ENCODE measurements at places on chromosomes 1 and 21.

DNA sequence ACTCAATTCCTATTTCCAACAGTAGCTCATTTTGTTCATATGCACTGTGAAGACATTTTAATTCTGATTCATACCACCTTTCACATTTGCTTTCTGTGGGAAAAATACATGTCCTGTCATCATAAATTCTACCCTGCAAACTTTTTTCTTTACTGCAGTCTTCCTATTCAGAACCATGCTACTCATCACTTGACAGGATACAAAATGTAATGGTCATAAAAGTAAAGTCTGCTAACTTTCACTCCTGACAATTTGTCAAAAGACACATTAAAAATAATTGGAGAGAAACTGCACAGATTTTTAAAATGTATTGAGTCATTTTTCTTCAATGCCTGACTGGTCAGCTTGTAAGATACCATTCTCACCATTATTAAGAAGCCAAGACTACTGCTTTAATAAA is 1817.1 kb downstream of the BRINP3 start:
- no peak for DNase-seq

- DNase-seq = no peak
Observed at GRCh38 chr1:246113555-246114095, 393.5 kb downstream of the SMYD3 start.

DNA sequence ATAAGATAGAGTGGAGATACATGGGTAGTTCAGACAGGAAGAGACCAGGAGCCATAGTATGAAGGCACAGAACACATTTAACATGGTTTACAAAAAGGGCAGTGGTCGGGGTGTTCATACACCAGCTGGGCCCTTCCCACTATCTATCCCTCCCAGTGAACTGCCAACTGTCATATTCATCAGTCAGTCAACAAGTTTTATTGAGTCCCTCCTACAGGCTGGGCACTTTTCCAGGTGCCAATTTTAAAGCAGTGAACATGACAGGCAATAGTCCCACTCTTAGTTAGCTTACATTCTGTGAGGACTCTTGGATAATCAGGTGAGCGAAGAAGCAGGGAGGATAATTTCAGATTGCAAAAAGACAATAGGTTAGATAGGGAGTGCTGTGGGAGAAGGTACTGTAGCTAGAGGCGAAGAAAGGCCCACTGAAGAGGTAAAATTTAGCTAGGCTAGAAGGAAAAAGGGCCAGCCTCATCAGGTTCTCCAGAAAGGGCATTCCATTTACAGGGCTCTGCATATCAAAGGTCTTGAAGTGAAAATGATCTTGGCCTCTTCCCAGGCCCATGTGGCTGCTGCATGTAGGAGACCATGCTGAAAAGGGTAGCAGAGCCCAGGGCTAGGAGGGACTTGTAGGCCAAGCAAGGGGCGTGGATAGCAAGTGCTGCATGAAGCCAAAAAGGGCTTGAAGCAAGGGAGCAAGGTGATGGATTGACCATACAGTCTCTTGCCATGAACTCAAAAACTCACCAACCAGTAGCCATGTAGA is 274.7 kb upstream of the SNX7 start:
- no peak for DNase-seq

DNA sequence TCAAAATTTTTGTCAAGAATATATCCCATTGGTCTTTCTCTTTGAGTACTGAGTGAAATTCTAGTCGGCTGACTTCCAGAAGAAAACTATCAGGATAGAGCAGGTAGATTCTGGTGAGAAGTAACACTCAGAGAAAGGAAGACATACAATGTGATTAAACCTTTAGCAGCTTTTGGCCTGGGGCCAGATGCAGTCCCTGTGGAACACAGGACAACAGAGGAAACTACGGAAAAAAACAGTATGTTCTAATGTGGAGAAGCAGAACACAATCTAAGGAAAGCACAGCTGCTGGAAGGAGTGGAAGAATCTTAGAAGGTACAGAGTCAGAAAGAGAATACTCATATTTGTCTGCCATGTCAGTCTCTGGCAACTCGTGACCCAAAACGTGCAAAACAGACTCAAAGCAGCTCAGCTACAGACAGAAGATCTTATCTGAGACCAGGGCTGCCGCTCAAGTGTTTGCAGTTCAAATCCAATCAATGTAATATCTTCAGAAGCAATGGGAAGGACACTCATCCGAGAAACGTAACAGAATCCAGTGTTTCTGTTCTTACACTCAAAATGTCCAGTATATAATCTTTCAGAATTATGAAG is 283.8 kb downstream of the MRPL39 start:
- no peak for DNase-seq

DNA sequence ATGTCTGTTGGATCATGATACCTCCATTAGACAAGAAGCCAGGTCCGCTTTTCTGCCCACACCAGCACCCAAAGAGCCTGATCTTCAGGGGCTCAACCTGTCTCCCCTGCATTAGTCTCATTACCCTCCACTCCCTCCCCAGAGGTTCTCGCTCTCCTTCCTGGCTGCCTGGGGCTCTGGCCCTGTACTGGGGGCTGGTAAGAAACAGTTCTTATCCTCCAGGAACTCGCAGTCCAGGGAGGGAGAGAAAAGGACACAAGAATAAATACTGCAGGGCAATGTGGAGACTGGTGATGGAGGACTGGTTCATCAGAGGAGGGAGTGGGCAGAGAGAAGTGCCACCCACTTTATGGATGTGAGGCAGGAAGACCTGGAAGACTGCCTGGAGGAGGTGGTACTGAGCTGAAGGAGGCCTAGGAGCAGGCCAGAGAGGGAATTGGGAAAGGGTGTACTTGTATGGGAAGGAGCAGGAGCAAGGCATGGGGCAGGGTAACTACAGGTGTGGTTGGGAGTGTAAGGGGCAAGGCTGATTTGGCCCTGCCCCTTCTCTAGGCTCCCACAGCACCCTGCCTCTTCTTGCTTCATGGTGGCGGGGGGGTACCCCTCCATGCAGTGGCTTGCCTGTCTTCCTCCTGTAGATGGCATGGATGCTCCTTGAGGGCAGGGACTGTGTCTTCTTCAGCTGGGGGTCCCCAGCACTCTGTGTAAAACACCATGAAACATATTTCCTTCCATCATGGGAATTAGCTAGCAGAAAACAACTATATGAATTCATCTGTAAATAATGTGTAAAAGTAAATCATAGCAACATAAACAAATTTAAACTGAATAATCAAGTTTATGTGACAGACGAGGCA is 5.0 kb downstream of the LRRC71 start:
- no peak for DNase-seq

DNA sequence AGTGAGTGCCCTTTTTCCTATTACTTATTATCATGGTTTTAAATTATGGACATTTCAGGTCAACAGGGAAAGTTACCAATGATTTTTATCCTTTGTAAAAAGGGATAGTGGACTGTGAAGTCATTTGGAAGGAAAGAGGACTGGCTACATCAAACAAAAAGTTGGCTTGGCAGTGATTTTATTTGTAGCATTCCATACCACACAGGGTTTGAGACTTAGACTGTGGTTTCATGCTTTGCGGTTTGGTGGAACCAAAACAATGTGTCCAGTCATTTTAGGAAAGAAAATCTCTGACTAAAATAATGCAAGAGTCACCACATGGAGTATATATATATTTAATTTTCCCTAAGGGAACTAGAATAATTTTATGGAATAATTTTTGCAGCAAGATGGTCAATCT is 239.5 kb downstream of the HMCN1 start:
- DNase-seq = no peak

GRCh38 chr1:55524006-55524405 is 308.8 kb upstream of the USP24 start:
- DNase-seq = no peak
